ENCODE measurements at places on chromosomes 2 and 18. TPM values are rescaled to one million over a fixed set of nuclear protein-coding genes. Genes with fewer than 3 reads are reported as not detected.

DNA sequence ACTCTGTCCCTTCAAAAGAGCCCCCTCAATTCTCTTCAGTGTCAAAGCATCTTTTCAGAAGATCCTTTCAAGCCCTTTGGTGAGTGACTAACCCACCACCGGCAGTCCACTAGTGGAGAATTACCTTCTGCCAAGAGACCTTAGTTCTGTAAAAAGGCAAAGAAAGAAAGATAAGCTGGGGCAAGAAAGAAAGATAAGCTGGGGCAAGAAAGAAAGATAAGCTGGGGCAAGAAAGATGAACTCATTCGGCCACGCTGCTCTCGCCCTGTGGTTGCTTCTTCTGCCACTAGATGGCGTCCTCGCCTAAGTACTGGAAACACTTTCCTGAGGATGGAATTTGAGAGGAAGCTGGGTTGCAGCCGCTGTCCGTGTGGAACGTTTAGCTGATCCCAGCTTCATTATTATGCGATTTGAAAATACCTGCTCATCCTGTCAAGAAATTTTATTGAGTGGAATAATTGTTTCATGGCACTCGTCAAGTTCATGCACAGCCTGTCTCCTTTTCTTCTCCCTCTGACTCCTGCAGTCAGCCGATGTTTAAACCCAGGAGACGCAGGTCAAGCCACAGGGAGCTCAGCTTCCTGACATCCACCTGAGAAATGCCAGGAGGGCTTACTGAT lies 17.3 kb upstream of the ANXA4 start:
- DNase-seq: peak; percentile 86

GRCh38 chr18:52277785-52278184 lies 62.2 kb upstream of the DCC start:
- no peak for DNase-seq

The VAPA gene
- 204 TPM for total RNA-seq

DNA sequence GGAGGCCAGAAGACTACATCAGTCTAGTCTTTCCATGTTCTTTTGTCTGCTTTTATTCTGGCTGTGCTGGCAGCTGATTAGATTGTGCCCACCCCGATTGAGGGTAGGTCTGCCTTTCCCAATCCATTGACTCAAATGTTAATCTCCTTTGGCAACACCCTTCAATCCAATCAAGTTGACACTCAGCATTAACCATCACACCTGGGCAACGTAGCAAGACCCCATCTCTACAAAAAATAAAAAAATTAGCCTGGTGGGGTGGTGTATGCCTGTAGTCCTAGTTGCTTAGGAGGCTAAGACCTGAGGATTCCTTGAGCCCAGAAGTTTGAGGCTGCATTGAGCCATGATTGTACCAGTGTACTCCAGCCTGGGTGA lies 33.5 kb downstream of the EML4 start:
- no peak for DNase-seq

The ASB1 gene
- 35.5 TPM for total RNA-seq

- DNase-seq: no peak
These were observed 101.8 kb upstream of the MAP2 start for GRCh38 chr2:209322041-209322440.

The DSG4 gene
- total RNA-seq: not detected

- DNase-seq: no peak
These were observed 7.0 kb upstream of the FAM178B start for GRCh38 chr2:96993367-96993766.

- no peak for DNase-seq
These were observed 392.1 kb downstream of the TDRD15 start for GRCh38 chr2:21515903-21516302.

DNA sequence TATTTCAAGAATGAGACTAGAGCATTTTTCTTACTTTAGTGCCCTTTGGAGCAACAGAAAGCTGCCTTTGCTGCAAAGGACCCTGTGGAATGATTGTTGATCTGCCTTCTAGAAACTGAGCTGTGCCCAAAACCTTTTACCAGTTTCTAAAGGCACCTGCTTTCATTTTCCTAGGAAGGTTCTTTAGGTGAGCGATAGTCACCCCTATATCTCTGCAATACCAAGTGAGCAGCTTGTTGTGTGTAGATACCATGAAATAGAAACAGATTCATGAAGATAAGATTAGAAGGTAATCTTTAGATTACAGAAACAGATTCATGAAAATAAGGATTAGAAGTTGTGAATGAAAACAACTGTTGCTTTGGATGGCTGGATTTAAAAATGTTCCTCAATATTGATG lies 202.3 kb downstream of the PLCL1 start:
- no peak for DNase-seq

The PLEK gene
- not detected for total RNA-seq

The PLCD4 gene
- 0.51 TPM for total RNA-seq

- peak; percentile 34 for DNase-seq
These were observed 77.5 kb upstream of the PROKR1 start for GRCh38 chr2:68565858-68566257.

The ATP6V1B1 gene
- not detected for total RNA-seq

DNA sequence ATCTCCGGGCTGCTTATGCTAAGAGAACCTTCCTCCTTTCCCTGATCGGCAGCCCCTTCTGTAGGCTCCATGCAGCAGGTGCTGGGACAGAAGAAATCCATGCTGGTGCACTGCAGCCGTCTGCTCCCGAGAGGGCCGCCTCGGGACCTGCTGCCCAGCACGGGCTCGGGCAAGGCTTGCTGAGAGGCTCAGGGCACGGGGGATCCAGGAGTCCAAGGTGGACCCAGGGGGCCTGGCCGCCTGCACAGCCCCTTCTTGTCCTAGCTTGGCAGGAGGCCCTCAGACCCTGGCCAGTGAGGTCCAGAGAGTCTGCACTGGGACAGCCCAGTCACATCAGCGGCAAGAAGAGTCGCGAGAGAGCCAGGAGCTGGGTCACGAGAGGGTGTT lies 13.3 kb upstream of the DUSP2 start:
- DNase-seq: no peak

The CLHC1 gene
- total RNA-seq: 1.6 TPM

GRCh38 chr2:166485558-166486178 lies 8.4 kb downstream of the SCN7A start:
- DNase-seq: no peak

The ST8SIA3 gene
- not detected for total RNA-seq

DNA sequence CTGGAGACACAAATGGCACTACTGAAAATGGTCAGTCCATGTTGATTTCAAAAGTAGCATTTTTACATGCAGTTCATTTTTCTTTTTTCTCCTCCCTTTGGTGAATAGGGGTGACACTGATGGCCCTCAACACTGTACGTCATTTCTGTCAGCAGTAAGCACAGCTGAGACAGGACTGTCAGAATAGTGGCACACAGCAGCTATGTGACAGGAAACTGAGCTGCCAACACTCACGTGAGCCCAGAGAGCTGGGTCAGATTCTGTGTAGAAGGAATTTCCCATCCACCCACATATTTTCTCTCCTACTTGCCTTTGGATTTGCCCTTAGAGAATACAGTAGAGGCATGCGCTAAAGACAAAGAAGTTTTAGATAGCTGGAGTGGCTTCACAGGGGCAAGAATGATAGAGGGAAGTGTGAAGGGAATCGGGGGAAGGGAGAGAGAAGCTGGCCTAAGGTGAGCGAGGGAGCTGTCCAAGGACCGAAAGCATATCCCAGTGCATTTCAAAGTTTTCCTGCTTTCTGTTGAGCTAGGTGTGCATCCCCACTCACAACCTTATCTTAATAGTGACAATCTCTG lies 476.6 kb downstream of the CNTNAP5 start:
- DNase-seq: no peak

- peak; percentile 40 for DNase-seq
These were observed 82.1 kb upstream of the REV1 start for GRCh38 chr2:99571954-99572353.

- DNase-seq: no peak
These were observed 50.8 kb downstream of the SPRED2 start for GRCh38 chr2:65381607-65382051.

The BCL2L11 gene
- 0.22 TPM for total RNA-seq

The FEV gene
- not detected for total RNA-seq

GRCh38 chr18:12009581-12010140 lies 28.4 kb downstream of the IMPA2 start:
- no peak for DNase-seq

GRCh38 chr2:64212801-64213321 lies 68.6 kb upstream of the PELI1 start:
- peak; percentile 44 for DNase-seq

The PID1 gene
- 4.9 TPM for total RNA-seq

GRCh38 chr2:128347701-128348539 lies 29.3 kb upstream of the HS6ST1 start:
- peak; percentile 71 for DNase-seq

The UGT1A8 gene
- total RNA-seq: not detected

The DTYMK gene
- total RNA-seq: 27.9 TPM

- peak; percentile 70 for DNase-seq
These were observed 28.9 kb upstream of the TOGARAM2 start for GRCh38 chr2:28951910-28952835.

DNA sequence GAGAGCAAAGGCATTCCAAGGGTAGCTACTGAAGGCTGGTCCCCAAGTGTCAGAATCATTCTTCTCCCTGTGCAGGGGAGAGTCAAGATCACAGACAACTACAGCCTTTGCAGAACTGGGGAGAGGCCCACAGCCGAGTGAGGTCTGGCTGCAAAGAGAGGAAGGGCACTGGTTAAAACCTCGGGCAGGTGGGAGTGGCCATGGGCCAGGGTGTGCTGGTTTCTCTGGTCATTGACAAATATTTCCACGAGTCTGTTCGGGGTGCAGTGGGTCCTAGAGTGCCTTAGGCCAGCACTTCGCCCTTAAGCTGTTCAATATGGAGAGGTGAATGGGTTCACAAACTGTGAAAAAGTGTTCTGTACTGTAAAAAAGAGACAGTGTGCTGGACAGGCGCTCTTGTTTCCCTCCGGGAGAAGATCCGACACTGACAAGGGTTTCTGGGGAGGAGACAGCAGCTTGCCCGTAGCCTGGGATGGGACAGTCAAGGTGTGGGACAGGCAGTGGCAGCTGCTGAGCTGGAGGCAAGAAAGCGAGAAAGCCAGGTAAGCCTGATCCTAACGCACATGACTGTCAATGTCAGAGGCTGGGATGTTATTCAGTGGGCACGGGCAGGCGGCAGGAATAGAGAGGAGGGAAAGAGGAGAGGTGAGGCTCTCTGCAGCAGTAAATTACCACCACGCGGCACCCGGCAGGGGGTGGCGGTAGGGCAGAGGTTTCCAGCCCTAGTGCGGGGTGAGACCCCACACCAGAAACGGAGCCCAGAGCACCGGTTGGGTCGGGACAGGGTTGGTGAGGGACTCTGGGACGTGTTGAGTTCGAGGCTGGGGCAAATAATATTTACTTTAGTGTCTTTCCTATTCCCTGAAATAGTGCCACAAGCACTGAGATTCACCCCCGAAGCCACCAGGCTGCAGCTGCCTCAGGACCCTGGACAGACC lies 2.0 kb downstream of the NPPC start:
- no peak for DNase-seq

The PTPRN gene
- 50.5 TPM for total RNA-seq

The ADD2 gene
- total RNA-seq: under 0.01 TPM

Measured in GM23248 (cell line).